ENCODE measurements at places on chromosomes 6 and 20.

GRCh38 chr6:17886891-17887290 is 100.5 kb downstream of the KIF13A start:
- no peak for DNase-seq

DNA sequence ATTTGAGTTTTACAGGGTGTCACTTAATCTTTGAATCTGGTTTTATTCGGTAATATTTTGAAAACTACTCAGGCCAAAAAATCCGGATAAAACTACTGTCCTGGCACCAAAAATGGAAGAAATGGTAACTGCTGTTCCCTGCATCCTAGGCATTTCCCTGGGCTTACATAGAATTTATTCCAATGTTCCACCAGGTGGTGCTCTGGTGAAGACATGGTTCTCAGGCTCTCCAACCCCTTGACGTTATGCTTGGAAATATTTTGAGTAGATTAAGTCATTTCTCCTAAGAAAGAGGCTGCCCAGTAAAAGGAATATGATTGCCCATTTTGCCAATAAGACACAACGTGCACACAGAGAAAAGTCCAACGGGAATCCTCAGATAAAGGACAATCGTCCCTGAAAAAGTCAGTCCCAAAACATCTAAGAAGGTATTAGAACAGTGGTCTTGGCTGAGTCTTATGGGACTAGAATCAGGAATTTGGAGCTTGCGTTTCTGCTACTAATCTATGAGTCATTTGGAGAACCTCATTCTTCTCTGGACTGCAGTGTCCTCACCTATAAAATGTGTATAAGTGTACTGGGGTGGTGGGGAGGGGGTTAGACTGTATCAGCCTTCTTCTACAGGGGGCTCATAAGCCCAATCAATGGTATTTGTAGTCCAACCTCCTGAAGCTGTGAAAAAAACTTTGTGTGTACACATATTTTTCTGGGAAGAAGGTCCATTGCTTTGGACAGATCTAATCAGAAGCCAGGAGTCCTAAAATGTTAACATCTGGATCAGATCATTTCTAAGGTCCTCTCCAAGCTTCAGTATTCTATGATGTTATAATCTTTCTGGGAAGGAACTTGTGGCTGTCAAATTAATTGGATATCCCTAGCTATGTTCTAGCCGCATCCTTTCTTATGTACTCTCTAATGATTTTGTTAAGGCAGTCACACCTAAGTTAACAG is 131.0 kb upstream of the BMP2 start:
- peak; percentile 22 for DNase-seq

DNA sequence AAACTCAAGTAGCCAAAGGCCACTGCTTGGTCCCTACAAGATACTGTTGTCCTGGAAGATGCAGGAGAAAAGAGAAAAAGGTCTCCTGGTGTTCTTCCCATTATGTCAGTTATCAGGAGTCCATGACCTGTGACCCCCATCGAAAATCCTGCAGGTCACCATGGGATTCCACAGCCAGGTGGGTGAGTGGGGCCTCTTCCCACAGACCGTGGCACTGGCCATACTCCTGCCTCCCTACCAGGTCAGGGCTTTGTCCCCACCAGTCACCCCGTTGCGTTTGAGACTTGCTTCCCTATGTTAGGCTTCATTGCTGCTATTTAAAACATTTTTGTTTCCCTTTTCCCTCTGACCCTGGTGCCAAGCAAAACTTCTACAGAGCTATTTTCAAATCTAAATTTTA is 60.6 kb downstream of the GNAS start:
- no peak for DNase-seq

- no peak for DNase-seq
Measured at GRCh38 chr6:79706527-79706926, 75.4 kb downstream of the SH3BGRL2 start.

DNA sequence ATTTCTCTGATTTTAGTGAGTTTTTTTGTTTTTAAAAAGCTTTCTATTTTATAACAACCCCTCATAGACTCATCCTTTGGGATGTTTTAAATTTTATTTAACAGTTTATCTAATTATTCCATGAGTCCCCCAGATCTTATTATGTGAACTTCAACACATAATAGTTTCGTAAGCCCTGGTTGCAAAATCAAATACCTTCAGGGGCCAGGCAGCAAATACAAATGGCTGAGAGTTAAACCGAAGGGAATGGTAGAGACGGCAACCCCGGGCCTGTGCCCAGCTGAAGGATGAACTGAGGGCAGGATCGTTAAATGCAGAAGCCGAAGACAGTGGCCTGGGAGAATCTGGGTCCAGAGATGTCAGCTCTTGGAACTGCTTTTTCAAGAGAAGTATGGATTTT is 88.4 kb downstream of the RTN4IP1 start:
- DNase-seq: no peak

GRCh38 chr6:100554228-100554627 is 89.5 kb upstream of the SIM1 start:
- DNase-seq: no peak

- DNase-seq: no peak
Measured at GRCh38 chr6:1657771-1658165, 48.1 kb downstream of the FOXC1 start.

DNA sequence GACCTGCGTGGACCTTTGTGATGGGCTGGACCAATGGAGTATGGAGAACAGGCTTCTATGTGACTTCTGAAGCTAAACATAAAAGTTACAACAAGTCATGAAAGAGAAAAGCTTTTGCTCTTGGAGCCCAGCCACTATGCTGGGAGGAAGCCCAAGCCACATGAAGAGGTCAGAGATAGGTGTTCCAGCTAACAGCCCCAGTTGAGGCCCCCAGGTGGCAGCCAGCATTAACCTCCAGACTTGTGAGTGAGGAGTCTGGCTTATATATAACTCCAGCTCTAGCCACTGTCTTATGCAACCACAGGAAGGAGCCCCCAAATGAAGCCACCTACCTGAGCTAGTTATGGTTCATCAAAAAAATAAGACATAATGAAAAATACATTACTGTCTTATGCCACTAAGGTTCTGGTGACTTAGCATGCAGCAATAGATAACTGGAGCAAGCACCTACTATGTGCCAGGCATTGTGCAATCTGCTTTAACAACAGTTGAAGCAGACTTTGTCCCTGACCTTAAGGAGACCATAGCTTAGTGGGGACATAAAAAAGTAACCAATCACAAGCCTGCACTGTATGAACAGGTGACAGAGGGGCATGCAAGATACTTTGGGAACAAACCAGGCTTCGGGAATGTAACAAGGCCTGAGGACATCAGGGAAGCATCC is 599.6 kb downstream of the PTPRT start:
- no peak for DNase-seq

DNA sequence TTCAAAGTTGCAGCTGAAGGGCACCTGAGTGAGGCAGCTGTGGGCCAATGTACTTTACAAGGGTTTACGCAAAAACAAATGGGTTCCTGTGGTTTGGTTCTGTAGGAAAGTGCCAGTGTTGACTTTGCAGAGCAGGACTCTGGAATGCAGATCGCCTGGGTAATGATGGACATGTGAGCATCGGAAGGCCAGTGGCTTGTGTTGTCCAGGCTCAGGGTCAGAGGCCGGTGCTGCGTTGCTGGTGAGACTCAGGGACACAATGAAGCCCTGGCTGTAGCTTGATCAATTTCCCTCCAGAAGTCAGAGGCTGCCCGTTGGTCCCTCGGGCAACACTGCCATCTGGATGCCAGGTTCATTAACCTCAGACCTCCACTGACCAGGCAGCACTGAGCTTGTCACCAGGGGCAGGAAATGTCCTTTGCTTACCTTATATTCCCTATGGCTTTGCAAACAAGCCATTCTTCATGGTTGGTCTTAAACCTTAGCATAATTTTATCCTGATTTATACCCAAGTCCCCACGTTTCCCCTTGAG is 753.4 kb downstream of the QKI start:
- DNase-seq: no peak

GRCh38 chr6:88119769-88120168 is 46.4 kb downstream of the CNR1 start:
- DNase-seq: no peak

DNA sequence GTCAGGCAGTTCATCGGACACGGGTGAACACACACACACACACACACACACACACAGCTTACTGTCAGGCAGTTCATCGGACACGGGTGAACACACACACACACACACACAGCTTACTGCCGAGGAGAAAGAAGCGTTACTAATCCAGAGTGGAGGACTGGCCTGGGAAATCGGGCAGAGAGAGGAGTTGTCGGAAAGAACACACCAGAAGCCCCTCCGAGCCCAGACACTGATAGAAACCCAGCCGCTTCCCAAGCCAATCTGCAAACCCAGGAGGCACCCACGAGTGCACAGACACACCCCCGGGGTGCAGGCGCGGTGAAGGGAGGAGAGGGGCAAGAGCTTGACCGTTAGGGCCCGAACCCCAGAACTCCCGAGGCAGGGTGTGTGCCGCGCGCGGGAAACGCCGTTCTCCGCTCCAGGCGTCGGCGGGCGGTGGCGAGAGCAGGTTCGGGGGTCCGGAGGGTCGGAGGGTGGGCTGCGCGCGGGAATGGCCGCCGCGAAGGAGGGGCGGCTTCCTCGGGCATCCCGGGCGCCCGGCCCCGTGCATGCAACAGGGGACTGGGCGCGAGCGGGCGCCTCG is 636 bp downstream of the ELOVL2 start:
- no peak for DNase-seq

DNA sequence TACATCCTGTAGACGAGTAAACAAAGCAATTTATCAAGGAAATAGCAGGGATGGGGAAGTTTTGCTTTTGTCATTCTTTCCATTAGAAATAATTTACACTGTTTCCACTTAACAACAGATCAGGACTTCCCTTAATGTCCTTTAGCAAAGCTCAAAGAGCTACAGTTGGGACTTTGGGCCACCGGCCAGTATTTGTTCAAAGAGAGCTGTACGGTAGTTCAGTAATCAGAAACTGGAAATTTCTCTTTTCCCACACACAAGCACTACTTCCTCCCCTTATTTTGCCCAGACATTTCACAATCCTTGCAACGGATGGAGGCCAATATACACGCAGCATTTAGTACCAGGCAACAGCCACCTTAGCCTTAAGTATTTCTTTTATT is 12.1 kb upstream of the HINT3 start:
- DNase-seq: peak; percentile 74

DNA sequence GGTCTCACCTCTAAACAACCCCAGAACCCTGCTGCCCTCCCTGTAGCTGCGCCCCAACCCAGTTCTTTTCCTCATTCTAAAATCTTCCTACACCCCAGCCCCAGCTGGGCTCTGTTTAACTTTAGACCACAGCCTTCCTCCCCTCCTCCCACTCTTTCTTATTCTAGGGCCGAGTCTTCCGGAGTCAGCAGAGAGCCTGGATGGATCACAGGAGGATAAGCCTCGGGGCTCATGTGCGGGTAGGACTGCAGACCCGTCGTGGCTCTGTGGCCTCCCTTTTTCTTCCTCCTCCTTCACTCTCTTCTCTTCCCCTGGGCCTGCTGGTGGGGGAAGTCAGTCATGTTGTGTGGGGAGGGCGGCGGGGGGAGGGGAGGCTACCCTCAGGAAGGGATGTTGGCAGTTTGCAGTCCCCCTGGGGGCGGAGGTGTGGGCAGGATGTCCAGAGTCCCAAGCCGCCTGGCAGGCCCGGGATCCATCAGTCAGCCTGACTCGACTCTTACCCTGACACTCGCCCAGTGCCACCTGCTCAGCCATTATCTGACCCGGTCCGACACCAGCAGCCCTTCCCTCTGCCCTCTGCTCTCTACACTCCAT is 8.1 kb downstream of the CAPN11 start:
- no peak for DNase-seq

All from AG09319 (cell line).